Left cardiac atrium (tissue), 4 donors: ENCODE measurements at places on chromosomes 16 and 17. TPM values are rescaled to one million over a fixed set of nuclear protein-coding genes. Genes with fewer than 3 reads are reported as not detected.
A peak's percentile ranks its signal among the peaks of the same experiment; 100 is the strongest.

Gene SLFN14
- total RNA-seq, result not detected

- DNase-seq, result no peak
Observed at GRCh38 chr17:20083156-20083859, 74.1 kb downstream of the SPECC1 start.

GRCh38 chr16:1771188-1771863, at the start of gene NME3:
NME3 (minus strand) TSS chr16:1771543; CDS start chr16:1771534, 9 bp downstream.
- peak; percentile 82 for DNase-seq

- DNase-seq, result no peak
Observed at GRCh38 chr16:73329358-73330286, 281.7 kb upstream of the ZFHX3 start.

DNA sequence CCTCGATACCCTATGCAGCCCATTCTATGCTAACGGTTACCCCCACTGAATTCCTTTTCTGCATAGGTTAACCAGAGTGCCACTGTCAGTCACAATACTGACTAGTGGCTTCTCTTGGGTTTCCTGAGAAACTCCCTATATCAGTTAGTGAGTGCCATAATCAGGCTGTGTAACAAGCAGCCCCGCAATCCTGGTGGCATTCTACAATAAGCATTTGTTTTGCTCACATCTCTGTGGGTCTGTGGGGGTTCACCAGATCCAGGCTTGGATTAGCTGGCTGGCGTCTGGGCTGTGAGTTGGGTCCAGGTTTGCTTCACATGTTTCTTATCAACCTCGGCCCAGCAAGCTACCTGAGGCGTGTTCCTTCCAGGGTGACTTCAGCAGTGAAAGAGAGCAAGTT, 42.4 kb downstream of the TMEM235 start:
- no peak for DNase-seq

- no peak for DNase-seq
Observed at GRCh38 chr17:61414936-61415251, 15.3 kb downstream of the TBX2 start.

Gene E2F4
- 34.9 TPM for total RNA-seq

Gene ADAD2
- not detected for total RNA-seq

- DNase-seq, result no peak
Observed at GRCh38 chr16:5882087-5882640, 784.6 kb upstream of the EEF2KMT start.

Gene CCL2
- total RNA-seq, result 36.8 TPM
